NCI-H1436 (cell line): ENCODE measurements at places on chromosomes 7 and 10.

- peak; percentile 32 for DNase-seq
These were observed 120.0 kb upstream of the SAMD8 start for GRCh38 chr10:74991435-74991834.

- no peak for DNase-seq
These were observed 147.5 kb upstream of the CHST15 start for GRCh38 chr10:124240839-124241291.

- no peak for DNase-seq
These were observed 4.7 kb upstream of the KLHDC10 start for GRCh38 chr7:130065500-130066152.

GRCh38 chr7:22447008-22447407 lies 53.0 kb downstream of the STEAP1B start:
- no peak for DNase-seq

DNA sequence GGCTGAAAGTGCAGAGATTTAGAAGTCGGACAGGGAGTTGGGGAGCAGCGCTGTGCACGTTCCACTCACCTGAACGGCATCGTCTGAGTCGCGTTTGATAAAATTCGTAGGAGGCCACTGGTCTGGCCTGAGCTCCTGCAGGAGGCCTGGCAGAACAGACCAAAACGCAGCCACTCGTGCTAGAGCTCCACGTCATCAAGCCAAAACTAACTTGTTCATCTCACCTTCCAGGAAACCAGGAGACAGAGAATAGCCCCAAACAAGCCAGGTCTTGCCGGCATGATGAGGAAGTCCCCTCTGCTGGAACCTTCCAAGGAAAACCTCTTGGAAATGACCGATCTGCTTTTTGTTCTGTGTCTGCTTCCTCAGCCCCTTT lies 43.4 kb upstream of the DNAJB6 start:
- DNase-seq = no peak

DNA sequence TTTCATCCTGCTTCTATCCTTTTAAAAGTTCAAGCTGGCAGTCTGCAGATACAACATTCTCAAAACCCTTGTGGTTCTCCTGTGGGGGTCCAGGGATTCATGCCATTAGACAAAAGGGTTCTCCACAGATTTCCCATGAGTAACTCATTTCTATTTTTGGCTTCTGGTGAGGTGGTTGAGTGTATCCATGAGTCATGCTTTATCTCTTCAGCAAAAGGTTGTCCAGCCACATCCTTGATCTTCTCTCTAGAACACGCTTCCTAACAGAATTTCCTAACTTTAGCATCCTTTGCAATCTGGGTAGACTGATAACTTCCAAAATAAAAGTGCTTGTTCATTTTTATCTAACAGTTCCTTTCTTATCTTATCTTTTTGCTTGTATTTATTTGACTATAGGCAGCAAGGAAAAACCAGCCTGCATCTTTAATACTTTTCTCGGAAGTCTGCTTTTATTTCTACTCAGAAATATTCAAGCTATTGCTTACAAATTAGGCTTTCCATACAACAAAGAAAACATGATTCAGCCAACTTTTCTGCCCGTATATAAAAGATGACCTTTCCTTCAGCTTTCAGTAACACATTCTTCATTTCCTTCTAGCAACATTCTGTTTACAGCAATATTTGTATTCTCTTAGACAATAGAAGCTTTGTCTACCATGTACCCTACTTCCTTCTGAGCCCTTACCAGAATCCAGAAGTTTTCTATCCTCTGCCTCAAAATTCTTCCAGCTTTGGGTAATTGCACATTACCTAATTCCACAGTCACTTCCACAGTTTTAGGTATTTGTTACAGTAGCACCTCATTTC lies 79.3 kb upstream of the IL6 start:
- DNase-seq = no peak

GRCh38 chr10:12588091-12588860 lies 238.9 kb downstream of the CAMK1D start:
- peak; percentile 58 for DNase-seq

GRCh38 chr7:48091506-48092433 lies 2.7 kb downstream of the UPP1 start:
- DNase-seq = no peak

DNA sequence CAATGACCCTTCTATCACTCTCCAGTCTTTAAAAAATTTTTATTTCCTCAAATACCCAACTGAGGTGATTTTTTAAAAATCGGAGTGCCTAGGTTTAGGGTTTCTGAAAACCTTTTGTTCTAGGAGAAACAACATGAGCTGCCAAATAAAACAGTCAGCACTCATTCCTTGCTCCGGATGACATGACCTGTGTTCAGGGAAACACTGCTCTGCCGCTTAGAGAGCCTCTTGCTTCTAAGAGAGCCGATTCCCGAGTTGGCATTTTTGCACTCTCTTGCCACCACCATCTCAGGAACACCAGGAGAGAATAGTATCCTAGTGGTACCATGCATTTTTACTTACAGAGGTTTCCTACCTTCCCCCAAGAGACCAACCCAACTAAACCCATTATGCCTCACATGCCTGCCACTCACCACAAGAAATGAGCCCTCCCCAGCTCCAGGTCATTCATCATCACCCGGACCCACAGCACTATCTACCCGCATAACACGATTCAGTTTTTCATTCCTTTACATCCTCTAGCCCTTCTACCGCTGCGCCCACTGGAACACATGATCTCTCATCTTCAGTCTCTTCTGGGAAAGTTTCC lies 365.4 kb downstream of the THSD7A start:
- no peak for DNase-seq

DNA sequence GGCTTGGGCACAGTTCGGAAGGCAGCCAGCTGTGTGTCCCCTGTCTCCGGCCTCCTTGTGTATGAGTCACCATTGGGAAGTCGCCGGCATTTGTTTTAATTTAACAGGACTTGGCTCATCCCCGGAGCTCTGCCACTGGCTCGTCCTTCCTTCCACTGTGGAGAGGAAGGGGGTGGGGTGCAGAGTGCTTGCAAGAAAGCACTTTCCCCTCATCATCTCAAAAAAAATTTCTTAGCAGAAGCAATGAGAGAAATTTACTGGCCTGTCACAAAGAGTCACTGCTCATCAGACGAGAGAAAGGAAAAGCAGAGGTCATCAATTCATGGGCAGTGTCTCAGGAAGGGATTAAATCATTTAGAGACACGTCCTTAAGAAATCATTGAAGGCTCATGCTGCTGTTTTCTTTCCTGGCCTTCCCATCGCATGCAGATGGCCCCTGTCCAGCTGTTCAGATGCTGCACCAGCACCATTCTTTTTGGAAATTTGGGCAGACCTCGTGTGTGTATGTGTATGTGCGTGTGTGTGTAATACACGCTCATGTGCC lies 93.3 kb downstream of the BMS1 start:
- no peak for DNase-seq

DNA sequence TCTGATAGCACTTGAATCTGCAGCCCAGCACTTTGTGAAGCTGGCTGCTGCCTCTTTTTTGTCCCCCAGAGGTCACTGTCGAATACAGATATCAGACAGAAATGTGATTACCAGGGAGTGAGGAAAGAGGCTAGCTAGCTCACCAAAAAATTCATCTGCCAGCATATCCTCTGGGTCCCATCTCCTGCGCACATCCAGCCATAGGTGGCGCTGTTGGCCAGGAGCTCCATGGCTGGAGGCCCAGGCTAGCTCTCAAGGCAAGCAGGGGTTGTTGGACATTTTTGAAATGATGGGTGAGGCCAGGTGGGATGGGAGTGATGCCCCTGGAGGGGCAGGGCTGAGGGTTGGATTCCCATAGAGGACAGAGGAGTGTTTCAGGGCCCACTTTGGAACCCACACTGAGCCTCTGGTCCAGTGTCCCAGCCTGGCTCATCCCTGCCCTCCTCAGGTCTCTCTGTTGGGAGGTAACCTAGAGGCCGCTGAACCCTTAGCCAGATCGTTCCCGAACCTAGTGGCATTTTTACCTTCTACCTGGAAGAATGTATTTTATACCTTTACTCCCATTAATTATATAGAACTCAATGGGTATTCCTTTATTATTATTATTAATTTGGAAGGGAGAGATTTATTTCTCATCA lies 14.8 kb downstream of the DPCD start:
- peak; percentile 63 for DNase-seq

DNA sequence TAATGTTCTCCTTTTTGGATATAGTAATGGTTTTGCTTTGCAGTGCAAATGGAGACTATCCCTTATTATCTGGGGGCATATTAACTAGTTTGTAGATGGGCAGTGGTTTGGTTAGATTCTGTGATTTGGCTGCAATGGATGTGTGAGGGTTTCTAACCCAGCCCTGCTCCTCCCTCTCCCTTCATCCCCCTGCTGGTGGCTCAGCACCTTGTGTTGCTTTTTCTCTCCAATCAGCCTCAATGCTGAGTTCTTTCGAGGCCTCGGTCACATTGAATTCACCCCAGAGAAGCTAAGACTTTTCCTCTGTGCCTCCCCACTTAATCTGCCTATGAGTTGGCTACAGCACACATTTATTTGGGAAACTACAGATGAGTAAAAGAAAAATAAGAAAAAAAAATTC lies 120.0 kb downstream of the MALRD1 start:
- no peak for DNase-seq

DNA sequence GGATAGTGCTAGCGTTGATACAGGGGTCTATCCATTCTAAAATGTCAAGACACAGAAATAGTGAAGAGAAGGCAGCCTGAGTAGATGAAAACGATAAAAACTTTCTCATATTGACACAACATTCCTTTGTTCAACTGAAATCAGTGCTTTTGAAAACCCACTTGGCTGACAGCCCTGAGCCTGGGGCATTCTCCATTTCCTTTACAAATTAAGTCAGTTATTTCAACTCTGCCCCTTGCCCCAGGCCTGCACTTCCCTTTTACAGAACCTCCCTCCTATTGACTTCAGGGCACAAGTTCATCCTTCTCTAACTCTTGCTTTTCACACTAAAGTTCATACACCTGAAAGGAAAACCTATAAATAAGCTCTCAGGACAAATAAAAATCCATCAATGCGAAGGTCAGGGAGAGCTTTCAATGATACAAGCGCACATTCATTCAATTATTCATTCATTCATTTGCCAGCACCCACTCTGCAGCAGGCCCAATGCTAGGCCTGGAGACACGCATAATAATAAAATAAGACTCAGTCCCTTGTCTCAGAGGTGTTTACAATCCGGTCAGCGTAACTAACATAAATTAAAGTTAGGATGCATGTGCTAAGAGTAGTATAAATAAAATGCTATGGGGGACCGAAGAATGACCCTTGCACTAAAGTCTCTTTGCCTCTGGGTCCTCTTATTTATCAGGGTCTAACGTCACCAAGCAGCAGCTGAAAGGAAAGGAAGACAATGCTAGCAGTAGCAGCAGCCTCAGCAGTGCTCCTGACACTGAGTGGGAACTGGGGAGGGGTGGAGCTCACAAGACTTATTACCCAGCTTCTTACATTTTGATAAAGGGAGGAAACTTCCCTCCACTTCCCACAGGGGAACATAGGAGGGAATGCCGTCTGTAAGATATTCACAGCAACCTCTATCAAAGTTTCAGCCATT lies 134.8 kb downstream of the PDE1C start:
- no peak for DNase-seq

DNA sequence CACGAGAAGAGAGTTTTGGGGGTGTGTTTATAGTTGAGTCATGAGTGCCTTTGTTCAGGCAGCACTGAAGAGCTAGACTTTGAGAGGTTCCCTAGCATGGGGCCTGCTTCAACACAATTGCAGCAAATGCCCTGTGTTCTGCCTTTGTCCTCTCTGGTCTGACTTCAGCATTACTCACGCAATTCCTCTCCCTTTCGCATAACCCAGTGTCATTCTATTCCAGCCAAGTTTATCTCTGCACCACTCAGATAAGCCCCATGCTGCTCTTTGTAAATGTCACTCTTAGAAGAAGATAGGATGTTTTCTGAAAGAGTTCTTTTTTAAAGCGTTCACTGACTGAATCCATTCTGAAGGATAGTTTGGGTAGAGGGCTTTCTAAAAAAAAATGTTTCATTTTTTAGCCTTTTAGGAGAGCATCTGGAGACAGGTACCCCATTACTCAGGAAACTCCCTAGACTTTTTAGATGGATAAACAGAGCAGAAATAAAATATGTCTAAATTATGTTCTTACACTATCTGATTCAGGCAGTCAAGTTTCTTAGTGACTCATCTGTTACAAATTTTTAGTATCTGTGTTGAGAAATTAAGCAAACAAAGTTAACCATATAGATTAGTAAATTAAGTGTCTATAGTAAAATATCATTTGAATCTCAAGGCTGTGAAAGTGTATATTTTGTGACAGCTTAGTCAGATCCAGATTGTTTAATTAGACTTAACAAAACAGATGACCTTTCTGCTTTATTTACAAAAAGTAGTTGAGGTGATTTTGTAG lies 318.5 kb downstream of the GPR158 start:
- no peak for DNase-seq

GRCh38 chr7:27519793-27520469 lies 142.8 kb downstream of the HIBADH start:
- no peak for DNase-seq

DNA sequence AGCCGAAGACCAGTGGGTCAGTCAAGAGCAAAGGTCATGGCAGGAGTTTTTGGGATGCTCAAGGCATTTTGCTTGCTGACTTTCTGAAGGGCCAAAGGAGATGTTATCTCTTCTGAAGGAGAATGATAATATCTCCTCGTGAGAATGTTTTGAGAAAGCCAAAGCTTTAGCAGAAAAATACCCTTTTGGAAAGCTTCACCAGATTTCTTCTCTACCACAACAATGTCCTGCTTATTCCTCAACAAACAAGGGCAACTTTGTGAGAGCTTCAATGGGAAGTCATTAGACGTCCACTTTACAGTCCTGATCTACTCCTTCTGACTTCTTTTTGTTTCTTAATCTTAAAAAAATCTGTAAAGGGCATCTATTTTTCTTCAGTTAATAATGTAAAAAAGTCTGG lies 132.8 kb upstream of the DNAJB12 start:
- no peak for DNase-seq

DNA sequence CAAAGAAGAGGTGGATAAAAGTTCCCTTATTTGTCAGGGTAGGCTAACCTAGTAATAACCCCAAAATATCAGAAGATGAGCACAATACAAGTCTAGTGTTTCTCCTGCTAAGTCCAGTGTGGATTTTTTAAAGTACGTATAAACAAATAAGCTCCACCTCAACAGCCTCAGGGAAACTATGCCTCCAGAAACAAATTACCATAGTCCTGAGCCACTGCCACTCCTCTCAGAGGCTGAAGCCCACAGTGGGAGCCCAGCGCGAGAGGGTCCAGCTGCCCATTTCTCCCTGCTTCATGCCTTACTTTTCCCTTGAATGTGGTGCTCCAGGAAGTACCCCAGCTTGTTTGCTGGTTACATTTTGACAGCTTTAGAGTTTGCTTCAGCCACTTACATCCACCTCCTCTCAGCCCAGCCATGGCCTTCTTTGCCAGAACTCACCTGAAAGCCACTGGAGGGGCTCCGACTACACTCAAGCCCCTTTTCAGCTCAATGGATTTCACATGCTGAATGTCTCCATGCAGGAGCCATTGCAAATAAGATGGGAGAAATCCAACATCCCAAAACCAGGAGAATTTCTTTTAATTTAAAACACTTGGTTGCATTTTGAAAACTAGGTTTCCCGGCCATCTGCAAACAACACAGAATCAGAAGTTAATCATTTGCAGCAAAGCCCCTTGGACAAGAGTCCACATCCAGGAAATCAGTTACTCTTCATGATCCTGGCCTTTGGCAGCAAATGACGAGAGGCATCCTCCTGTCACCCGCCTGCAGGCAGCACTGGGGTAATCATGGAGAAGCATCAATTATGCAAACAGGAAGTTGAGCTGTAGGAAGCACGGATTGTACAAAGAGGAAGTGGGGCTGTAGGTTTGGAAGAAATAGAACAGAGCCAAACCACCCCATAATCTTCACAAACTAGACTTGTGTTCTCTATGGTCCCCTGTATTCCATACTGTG lies 138.1 kb downstream of the HERPUD2 start:
- DNase-seq = no peak
